ENCODE measurements at places on chromosomes 4 and X. TPM values are rescaled to one million over a fixed set of nuclear protein-coding genes. Genes with fewer than 3 reads are reported as not detected.

SSX2B gene
- not detected for total RNA-seq

DNA sequence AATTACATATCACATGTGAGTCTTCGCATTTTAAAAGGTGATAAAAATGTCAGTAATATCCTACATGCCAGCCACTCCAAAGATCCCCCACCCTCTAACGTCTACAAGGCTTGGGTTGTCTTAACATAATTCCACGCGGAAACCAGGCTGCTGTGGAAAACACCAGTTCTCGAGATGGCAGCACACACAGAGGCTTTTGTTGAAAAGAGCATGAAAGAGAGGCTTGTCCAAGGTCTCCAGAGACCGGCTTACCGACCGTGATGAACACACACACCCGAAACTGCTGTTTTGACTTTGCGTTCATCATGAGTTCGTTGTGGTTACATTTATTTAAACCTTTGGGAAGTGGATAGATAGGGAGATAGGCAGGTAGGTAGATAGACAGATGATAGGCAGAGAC lies 87.9 kb downstream of the CRLF2 start:
- DNase-seq = no peak

- no peak for DNase-seq
Observed at GRCh38 chr4:55397126-55397436, 1.3 kb downstream of the TMEM165 start.

DNA sequence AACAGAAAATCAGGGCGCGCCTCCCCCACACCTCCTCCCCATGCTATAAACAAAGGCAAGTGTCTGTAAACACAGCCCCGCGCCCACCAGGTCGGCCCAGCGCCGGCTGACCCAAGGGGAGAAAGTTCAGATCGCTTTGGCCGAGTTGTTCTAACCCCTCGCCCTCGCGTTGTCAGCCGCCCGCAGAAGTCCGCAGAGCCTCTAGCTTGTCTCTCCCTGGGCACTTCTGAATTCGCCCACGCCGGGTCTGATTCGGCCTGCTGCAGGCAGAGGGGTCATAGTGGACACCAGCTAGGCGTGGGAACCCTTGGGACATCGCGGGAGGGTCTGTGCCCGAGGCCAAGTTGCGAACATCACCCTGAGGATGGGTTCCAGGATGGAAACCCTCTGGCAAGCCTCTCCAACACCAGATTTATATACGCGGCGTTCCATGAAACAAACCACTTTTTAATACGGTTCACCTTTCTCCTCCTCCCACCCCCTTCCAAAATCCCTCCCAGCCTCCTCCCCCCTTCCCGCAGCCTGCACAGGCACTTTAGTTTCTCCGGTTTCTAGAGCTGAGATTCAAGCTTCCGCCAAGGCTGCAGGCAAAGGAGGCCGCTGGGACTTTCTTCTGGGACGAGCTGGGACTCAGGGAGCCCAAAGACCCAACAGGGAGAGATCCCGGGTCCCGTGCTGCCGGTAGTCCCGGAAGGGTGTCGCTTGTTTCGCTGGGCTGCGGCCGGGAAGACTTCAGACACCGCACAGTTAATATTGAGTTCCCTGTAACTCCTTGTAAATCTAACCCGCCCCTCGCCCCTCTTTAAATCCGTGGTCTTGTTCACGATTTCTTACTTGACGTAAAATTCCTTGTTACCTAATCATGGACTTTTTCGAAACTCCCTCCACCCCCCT lies 4.7 kb downstream of the HAND2 start:
- no peak for DNase-seq

COL25A1 gene
- total RNA-seq = 0.06 TPM

DMP1 gene
- not detected for total RNA-seq

RHOXF1 gene
- not detected for total RNA-seq

- no peak for DNase-seq
Observed at GRCh38 chr4:32251126-32251525, 1531.0 kb downstream of the PCDH7 start.

GRCh38 chr4:168796362-168797106 lies 213.5 kb downstream of the CBR4 start:
- peak; percentile 90 for DNase-seq

ADH1C gene
- not detected for total RNA-seq

DNA sequence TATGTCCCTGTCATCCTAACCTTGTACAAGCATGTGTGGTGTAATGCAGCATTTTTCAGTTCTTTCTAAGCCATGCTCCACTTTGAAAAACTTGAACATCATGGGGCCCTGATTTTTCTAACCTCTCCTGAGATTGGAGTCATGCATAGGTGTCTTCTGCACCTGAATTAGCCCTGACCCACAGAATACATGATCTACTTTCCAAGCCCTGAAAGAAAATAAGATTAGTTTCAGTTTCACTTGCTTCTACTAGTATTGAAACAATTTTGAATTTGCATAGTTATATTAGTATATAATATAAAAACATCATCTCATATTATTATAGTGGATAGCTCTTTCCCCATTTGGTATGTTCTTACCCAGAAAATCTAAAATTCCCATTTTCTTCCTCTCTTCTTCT lies 178.2 kb downstream of the HS3ST1 start:
- DNase-seq = no peak

GRCh38 chr4:98557194-98557892 lies 101.1 kb downstream of the TSPAN5 start:
- DNase-seq = peak; percentile 20

- DNase-seq = no peak
Observed at GRCh38 chr4:42642101-42642797, 14.7 kb downstream of the ATP8A1 start.

GRCh38 chrX:12984603-12985319 lies 9.9 kb downstream of the TMSB4X start:
- DNase-seq = peak; percentile 87

TRO gene
- total RNA-seq = 7.4 TPM

GRCh38 chr4:108813261-108813660 lies 50.4 kb upstream of the ETNPPL start:
- no peak for DNase-seq

TMSB15A gene
- total RNA-seq = 2.8 TPM

C4orf36 gene
- total RNA-seq = 2.6 TPM

TLR7 gene
- not detected for total RNA-seq
